ENCODE measurements at places on chromosomes 16 and 17.

DNA sequence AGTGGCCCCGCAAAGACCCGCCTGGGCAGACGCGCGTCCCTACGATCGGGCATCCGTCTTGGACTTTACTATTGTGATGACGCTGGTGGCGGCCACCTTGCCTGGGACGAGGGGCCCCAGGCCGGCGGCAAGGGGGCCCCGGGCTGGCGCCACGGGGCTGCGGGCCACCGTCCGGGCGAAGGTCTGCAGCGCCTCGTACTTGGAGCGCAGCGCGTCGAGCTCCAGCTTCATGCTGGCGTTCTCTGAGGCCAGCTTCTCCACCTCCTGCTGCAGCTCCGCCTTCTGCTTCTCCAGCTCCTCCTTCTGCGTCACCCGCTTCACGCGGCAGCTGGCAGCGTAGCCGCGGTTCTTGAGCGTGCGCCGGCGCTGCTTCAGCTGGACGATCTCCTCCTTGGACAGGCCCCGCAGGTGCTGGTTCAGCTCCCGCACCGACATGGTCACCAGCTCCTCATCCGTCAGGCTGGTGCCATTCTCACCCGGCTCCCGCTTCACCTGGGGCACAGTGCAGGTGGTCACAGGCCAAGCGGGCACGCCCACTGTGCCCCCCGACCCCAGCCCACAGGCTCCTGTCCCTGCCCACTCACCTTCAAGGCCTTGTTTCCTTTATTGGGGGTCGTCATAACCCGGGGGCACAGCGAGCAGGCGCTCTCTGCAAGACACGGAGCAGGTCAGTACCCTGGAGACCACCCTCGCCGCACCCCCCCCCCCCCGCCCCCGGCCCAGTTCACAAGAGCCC is 4.8 kb upstream of the SIRT7 start:
- DNase-seq, result no peak

DNA sequence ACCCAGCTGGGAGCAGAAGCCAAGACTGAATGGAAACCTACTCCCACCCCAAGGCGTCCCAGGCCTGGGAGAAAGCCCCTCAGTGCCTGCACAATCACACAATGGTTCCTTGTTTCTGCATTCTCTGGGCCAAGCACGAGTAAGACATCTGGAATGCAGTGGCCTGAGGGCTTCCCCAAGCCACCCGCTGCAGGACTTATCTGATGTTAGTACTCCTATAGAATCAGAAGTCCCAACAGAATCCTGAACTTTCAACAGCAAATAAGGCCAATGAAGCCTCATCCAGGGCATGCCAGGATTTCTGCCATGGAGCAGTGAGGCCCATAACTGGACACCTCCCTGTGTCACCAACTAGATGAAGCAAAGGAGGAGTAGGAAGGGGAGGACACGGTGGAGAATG is 28.6 kb downstream of the MYO18A start:
- no peak for DNase-seq

- no peak for DNase-seq
Measured at GRCh38 chr16:1159325-1159972, 6.5 kb downstream of the CACNA1H start.

DNA sequence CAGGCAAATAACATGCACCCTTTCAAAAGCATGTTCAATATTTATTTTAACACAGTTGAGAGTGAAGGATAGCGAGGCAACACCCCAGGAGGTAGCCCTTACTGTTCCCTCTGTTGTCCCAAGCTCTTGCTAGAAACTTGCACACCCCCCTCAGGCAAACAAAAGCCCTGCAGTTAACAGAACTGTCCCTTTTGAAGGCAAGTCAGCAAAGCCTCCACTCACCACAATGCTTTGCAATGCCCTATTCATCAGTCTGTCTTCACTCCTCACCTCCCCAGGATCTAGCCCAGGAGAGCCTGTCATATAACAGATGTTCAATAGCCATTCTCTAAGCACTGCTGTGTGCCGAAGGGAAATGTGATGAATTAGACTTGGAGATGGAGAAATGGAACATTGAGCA is 3.5 kb upstream of the CNEP1R1 start:
- no peak for DNase-seq

- DNase-seq, result no peak
Measured at GRCh38 chr17:49910094-49910857, 58.7 kb upstream of the DLX4 start.

DNA sequence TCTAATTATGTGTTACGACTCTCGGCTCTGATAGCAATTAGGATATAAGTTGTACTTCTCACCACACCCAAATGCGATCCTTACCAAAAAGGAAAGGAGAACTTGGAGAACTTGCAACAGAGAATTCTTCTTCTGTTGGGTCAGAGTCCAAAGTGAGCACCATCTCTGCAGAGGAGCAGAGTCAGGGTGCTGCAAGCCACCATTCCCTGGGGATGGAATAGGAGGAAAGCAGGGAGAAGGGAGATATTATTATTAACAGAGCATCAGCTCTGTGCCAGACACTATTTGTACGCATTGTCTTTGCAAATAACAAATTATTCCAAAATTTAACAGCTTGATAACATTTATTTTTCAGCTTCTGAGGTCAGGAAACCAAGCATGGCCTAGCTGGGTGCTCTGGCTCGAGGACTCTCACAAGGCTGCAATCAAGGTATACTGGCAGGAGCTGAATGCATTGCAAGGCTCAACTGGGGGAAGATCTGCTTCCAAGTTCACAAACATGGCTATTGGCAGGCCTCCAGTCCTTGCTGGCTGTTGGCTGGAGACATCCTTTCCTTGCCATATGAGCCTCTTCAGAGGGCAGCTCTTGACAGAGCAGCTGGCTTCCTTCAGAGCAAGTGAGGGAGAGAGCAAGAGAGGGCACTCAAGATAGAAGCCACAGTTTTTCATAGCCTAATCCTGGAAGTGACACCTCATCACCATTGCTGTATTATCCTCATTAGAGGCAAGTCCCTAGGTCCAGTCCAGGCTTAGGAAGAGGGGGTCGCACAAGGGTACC is 296.2 kb upstream of the CDH5 start:
- no peak for DNase-seq

- DNase-seq, result peak; percentile 19
Measured at GRCh38 chr16:14249291-14250032, 178.3 kb downstream of the MRTFB start.

DNA sequence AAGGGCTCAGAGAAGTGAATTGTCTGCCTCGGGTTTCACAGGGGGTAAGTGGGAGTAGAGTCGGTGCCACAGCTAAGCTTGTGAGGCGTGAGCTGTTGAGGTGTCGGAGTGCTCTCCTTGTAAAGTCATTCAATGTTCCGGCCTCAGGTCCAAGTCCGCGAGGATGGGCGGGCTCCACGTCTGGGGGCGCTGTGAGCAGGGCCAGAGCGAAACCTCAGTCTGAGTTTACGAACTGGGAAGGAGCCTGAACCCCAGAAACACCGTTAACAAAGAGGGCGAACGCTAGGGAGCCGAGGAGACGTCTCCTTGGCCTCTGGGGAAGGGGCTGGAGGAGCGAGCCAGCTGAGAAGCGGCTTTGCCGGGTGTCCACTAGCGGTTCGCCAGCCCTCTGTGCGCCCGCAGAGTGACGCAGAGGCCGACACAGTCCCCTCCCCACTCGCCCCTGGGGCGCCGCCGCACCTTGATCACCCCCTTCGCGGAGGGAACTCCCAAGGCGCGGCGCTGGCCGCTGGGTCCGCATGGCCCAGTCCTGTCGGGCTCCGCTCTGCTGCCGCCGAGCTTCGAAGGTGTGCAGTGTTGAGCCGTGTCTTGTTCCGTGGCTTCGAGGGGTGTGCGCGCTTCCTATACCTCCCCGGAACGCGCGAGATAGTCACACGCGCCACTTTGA is 4.9 kb downstream of the IRX3 start:
- DNase-seq, result no peak

- no peak for DNase-seq
Measured at GRCh38 chr16:12202486-12202885, 226.0 kb downstream of the SNX29 start.

DNA sequence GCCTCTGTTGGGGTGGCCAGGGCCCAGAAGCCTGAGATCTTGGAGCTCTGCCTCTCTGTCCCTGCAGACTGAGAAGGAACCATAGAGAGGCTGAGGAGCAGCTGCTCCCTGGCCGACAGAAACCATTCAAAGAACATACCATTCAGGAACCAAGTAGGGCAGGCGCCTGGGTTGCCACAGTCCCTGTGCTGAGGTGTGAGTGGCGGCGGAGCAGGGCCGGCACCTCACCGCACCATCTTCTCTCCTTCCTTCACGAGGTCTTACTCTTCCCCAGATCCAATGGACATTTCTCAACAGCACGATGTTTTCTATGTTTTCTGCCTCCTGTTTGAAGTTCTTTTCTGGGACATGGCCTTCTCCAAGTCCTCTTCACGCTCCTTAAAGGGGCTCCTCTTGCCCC is 22.8 kb upstream of the ALOX15 start:
- no peak for DNase-seq

- DNase-seq, result no peak
Measured at GRCh38 chr17:62191390-62192361, 126.6 kb upstream of the MED13 start.

- no peak for DNase-seq
Measured at GRCh38 chr17:41153856-41154255, 4.2 kb upstream of the KRTAP4-5 start.

GRCh38 chr17:57050306-57050705 is 34.7 kb upstream of the AKAP1 start:
- DNase-seq, result no peak

DNA sequence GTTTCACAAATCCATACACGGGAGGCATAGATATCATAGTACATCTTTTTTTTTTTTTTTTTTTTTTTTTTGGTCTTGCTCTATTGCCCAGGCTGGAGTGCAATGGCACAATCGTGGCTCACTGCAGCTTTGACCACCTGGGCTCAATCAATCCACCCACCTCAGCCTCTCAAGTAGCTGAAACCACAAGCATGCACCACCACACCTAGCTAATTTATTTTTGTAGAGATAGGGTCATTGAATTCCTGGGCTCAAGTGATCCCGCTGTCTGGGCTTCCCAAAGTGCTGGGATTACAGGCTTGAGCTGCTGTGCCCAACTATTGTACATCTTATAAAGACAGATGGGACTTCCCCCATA is 3.5 kb upstream of the RAPGEFL1 start:
- DNase-seq, result no peak

DNA sequence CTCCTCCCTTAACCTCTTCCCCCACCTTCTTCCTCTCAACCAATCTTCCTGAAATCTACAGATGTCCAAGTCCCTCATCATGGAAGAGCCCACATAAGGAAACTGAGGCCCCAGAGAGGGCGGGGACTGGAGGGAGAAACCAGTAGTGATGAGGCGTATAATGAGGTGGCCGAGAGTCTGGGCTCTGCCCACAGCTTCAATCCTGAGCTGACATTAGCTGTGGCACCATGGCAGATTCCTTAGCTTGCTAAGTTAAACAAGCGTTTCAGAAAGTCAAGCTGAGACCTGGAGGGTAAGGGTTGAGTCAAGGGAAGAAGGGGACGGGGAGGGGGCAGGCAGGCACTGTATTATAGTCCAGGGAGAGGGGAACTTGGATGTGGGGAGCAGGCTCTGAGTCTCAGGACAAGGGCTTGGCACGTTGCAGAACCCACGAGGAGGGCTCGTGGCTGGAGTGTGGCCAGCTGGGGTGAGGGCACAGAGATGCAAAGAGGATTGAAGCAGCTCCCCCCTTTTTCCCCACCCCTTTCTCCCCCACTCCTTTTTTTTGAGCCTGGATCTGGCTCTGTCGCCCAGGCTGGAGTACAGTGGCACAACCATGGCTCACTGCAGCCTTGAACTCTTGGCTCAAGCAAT is 13.3 kb downstream of the ARHGAP23 start:
- no peak for DNase-seq

GRCh38 chr17:43439041-43439440 is 40.2 kb downstream of the ARL4D start:
- DNase-seq, result no peak

DNA sequence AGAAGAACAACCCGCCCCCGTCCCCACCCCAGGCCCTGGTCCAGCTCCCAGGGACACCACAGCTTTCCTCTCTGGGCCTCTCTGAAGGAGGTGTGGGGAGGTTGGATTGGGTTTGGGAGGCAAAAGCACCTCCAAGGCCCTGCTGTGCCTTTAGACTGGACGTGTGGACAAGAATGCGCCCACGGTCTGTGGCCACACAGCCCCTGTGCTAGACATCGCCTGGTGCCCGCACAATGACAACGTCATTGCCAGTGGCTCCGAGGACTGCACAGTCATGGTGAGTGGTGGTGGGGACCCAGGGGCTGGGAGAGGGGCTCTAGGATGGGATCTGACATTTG is 3.0 kb downstream of the CORO1A start:
- DNase-seq, result peak; percentile 5

DNA sequence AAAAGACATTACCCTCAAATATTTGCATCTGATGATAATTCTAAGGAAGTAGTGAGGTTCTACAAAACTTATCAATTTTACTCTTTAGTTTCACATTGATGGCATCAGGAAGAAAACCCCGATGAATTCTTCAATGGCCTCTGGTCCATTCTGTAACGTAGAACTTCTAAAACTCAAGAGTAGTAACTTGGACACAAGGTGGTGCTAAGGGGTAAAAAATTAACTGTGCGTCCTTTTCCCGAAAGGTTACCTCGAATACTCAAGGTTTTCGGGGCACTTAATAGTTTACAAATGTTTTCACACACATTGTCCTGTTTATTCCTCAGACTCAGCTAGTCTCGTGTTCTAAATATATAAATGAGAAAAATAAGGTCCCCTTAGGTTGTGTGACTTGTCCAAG is 517.3 kb upstream of the ZFHX3 start:
- DNase-seq, result no peak

DNA sequence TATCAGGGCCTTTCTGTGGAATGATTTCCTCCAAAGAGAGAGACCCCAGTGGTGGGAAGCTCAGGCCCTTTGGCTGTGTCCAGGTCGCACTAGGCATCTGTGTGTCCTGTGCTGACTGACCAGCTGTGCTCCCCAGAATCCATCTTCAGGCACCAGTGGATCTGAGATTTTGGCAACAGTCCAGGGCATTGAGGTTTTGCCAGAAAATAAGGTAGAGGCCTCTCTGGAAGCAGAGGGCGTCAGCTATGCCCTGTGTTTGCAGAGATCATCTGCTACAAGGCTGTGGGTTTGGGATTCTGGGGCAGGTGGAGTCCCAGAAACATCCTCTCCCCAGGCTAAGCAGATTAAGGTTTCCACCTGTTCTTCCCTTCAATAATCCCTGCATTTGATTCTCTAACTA is 57.5 kb upstream of the TOB1 start:
- no peak for DNase-seq

DNA sequence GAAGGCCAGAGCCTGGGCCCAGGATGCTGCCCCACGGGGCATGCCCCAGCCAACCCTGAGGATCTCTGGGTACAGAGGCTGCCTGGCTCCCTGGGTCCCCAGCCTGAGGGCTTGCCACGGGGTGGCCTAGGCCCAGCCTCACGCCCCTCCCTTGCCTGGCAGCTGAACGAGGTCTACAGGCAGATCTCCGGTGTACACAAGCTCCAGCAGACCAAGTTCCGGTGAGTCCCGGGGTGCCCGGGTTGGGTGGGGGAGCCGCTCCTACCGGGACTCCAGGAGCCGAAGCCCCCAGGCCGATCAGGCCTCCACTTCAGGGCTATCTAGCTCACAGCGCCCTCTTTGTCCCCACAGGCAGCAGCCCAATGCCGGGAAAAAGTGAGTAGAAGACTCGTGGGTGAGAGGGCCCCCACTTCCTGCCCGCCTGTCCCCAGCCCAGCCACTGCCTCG is 19.4 kb downstream of the ITGB4 start:
- no peak for DNase-seq

All from activated T-helper 1 cell treated with anti-CD3 and anti-CD28 coated beads, Interleukin-2, amount 50 U/mL, for 16 hours (primary cell).